Activated naive CD4-positive, alpha-beta T cell (primary cell): ENCODE measurements at places on chromosomes 6 and 20.

- DNase-seq, result no peak
These were observed 33.8 kb downstream of the PANK2 start for GRCh38 chr20:3922983-3923339.

GRCh38 chr6:168575346-168576098, 134.5 kb downstream of the SMOC2 start:
- no peak for DNase-seq

GRCh38 chr6:115442323-115442722, 618.4 kb downstream of the FRK start:
- DNase-seq, result no peak

GRCh38 chr20:31719644-31720485, 2.8 kb downstream of the BCL2L1 start:
- no peak for DNase-seq

- no peak for DNase-seq
These were observed 85.8 kb downstream of the ZFP64 start for GRCh38 chr20:52105442-52106422.

DNA sequence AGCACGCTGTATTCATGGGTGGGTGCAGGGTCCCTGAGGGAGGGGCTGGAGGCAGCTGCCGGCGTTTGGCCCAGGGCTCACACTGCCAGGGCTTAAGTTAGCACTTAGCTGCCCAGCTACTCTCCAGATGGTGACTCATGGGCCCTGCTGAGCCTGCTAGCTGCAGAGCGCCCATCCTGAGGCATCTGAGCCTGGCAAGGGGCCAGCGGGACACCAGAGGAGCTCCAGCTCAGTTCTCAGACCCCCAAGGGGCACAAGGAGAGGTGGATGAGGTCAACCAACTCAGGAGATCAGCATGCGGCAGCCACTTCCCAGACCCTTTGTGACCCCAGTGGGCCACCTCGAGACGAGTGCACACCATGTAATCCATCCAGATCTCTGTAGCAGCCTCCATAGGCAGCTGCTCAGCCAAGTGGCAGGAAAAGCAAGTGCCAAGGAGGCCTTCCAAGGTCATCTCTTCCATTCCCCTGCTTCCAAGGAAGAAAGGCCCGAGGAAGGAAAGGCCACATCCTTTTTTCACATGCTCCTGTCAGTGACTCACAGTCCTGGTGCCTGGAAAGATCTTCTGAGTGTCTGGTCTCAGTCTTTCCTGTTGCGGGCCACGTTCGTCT, 35.3 kb downstream of the FOXP4 start:
- no peak for DNase-seq

DNA sequence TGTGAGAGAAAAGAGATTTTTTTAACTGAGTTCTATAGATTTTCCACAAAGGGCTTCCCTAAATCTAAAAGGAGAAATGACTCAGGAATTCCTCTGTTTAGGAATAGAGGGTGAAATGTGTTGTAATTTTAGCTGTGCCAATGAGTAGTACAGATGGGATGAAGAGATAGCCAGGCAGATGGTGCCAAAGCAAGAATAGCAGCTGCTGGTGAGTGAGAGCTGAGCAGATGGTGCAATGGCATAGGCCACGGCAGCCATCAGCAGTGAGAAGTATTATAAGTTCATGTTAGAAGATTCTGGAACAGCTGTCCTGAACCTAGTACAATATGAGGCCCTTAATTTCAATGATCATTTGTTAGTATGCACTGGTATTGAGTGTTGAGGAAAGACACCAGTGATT, 40.2 kb upstream of the CRISP1 start:
- DNase-seq, result no peak

DNA sequence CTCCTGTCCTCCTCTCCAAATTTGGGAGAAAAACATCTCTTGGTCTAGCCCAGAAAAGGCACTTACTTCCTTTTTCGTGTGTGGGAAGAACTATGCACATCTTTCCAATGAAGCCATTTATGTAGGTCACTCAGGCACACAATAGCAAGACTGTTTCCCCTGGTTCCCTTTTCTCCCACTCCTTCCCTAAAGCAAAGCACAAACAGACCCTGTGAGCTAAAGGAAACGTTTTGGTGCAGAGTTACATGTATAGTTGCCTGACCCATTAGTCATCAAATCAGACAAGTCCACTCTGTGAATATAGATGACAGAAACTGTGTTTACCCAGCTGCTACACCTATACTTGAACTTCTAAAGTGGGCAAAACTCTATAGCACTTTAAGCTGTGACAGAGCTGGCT, 474.6 kb downstream of the COL12A1 start:
- no peak for DNase-seq

- DNase-seq, result peak; percentile 33
These were observed 744 bp downstream of the STAU1 start for GRCh38 chr20:49187330-49187850.

GRCh38 chr6:158039178-158039557, 57.5 kb downstream of the SYNJ2 start:
- no peak for DNase-seq

DNA sequence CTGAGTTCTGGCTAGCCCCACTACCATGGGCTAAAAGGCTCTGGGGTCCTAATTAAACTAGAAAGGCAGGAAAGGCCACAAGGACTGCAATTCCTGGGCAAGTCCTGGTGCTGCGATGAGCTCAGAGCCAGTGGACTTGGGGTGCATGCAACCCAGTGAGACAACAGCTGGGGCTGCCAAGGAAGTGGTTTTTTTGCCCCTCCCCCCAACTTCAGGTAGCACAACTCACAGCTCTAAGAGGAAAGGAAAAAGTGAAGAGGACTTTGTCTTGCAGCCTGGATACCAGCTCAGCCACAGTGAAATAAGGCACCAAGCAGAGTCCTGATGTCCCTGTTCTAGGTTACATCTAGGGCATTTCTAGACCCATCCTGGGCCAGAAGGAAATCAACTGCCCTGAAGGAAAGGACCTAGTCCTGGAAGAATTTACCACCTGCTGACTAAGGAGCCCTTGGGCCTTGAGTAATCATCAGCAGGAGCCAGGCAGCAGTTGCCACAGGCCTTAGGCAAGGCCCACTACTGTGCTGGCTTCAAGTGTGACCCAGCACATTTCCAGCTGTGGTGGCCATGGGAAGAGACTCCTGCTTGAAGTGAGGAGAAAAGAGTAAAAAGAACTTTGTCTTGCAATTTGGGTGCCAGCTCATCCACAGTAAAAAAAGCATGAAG, 358.4 kb downstream of the BTBD3 start:
- no peak for DNase-seq

GRCh38 chr6:4059115-4059777, 19.7 kb downstream of the FAM217A start:
- peak; percentile 17 for DNase-seq

DNA sequence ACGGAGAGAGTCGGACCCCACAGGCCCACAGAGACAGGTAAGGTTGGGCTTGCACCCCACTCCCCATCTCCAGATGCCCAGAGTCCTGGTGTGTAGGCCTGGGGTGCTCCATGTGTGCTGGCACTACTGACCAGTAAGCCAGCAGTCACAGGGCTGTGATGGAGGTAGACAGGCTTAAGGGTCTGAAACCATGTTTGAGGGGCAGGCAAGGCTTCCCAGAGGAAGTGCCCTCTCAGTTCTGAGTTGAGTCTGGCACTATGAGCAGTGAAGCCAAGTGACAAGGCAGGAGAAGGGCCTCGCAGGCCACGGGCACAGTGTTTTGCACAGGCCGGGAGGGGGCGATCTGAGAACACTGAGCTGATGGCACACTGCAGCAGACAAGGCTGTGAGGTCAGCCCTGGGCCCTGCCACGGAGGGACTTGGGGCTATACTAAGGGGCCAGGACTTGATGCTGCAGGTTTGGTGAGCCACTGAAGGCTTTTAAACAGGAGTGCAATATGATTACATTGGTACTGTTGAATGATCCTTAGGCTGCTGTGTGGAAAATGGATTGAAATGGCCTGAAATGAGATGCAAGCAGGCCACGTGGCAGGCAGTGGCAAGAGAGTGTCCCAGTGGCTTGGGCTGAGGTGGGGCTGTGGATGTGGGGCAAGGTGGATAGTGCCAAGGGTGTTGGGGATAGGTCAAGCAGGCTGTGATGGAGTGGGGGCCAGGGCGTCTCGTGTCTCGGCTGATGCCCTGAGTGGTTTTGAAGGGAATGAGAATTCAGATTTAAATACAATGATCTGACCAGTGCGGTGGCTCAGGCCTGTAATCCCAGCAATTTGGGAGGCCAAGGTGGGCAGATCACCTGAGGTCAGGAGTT, 20.3 kb downstream of the TTBK1 start:
- DNase-seq, result peak; percentile 62

DNA sequence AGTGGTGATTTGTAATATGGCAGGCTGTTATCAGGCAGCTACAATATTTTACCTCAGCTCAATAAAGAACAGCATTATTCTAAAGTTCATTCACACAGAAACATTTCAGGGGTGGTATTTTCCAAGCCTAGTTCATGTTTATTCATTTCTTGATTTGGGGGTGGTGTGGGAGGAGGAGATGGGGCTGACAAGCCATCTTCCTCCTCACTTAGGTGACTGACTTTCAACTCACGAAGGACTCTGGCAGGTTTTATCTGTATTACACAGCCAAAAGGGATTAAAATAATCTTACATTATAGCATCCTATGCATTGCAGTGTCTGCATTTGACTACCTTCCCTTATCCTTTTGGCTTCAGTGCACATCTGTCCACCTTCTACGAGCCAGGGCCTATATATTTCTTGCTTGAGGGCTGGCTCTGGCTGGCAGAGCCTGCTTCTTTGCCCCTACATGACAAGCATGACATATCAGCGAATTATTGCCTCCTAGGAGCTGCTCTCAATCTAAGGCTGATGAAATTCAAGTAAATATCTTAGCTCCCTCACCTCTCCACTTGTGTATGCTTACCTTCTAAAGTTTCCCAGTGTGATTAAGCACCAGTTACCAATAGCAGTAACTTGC, 20.0 kb downstream of the KHDRBS2 start:
- DNase-seq, result no peak
